ENCODE measurements at places on chromosomes 6 and 20.
A peak's percentile ranks its signal among the peaks of the same experiment; 100 is the strongest.

- DNase-seq, result no peak
Measured at GRCh38 chr20:10061641-10062040, 26.9 kb downstream of the ANKEF1 start.

- no peak for DNase-seq
Measured at GRCh38 chr6:36691011-36691410, 6.6 kb upstream of the RAB44 start.

DNA sequence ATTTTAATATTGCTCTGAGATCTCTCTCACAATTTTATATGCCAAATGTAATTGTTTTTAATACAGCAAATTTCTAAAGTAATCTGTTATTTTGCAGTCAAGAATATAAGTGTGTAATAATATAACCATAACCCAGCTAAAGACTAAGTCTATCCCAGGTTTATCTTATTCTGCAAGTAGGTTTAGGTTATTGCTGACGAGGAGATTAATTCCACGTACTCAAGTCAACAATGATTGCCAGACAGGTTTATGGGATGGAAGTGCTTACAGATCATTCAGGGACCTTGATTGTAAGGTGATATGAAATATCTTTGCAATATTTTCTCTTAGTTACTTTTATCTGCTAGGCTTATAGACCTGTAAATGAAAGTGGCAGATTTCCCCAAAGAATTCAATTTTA, 698.3 kb downstream of the HDGFL1 start:
- DNase-seq, result no peak

- DNase-seq, result peak; percentile 57
Measured at GRCh38 chr6:158793432-158793831, 25.7 kb downstream of the EZR start.

- no peak for DNase-seq
Measured at GRCh38 chr6:9937031-9937763, 477.7 kb downstream of the TFAP2A start.

GRCh38 chr20:32277361-32278198, at the start of gene KIF3B:
Gene KIF3B, plus strand, starts transcription at chr20:32277651. Its CDS starts 32,127 bp downstream, at chr20:32309778.
- peak; percentile 89 for DNase-seq

- DNase-seq, result no peak
Measured at GRCh38 chr6:52537001-52537753, 39.7 kb downstream of the TRAM2 start.

- no peak for DNase-seq
Measured at GRCh38 chr20:22303523-22303922, 280.8 kb downstream of the FOXA2 start.

- DNase-seq, result no peak
Measured at GRCh38 chr6:29679962-29680361, 990 bp downstream of the ZFP57 start.

- no peak for DNase-seq
Measured at GRCh38 chr6:156791320-156791850, 14.2 kb downstream of the ARID1B start.

DNA sequence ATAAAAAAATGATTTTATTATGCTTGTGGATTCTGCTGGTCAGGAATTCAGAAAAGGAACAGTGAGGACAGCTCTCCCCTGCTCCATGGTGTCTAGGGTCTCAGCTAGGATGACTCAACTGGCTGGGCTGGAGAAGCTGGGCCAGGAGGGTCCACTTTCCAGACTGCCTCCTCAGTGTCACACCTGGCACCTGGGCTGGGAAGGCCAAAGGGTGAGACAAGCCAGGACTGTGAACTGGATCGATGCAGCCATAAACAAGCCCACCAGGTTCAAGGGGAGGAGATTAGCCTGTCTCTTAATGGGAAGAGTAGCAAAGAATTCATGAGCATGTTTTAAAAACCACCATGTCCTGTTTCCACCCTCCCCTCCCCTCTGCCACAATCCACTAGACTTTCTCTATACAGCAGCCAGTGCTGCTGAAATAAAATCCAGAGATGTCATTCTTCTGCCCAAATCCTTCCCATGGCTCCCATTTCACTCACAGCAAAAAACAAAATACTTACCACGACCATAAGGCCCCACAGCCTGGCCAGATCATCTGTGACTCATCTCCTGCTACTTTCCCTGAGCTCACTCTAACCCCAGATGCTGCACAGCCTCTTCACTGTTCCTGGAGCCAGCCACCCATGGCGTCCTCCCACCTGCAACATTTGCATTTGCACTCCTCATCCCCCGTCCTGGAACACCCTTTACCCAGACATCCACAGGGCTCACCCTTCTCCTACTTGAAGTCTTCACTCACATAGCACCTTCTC, 13.8 kb downstream of the SPTLC3 start:
- no peak for DNase-seq

GRCh38 chr6:127484212-127484863, 25.1 kb upstream of the KIAA0408 start:
- DNase-seq, result no peak

GRCh38 chr6:150081702-150082101, 12.8 kb upstream of the ULBP3 start:
- DNase-seq, result no peak

GRCh38 chr6:129929433-129929832, 68.3 kb upstream of the TMEM244 start:
- no peak for DNase-seq

- DNase-seq, result no peak
Measured at GRCh38 chr6:158536891-158537798, 22.7 kb upstream of the TMEM181 start.

- DNase-seq, result no peak
Measured at GRCh38 chr20:31987744-31988143, 19.8 kb downstream of the XKR7 start.

- DNase-seq, result no peak
Measured at GRCh38 chr20:1328680-1329330, at the start of gene SDCBP2. Gene SDCBP2, minus strand, starts transcription at chr20:1329139. Its CDS starts 8,723 bp downstream, at chr20:1320416.

DNA sequence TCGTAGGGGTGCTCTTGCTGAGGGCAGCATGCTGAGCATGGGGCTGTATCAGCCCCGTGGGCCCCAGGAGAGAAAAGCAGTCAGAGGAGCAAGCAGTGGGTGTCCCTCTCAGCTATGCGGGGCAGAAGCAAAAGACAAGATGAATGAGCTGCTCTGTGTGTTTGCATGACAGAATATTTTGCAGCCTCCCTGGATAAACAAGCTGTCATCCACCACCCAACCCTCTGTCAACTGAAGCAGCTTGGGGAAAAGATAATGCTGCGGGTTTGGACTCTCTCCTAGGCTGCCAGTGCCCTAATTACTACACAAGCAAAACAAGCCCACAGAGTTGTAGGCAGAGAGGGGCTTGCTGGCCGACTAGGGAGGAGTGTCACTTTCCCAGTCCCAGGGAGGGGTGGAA, 82.3 kb upstream of the PTPRT start:
- no peak for DNase-seq

GRCh38 chr6:108452711-108453195, 108.0 kb upstream of the FOXO3 start:
- no peak for DNase-seq

- DNase-seq, result no peak
Measured at GRCh38 chr20:19756761-19757486, 1.1 kb upstream of the RIN2 start.

- no peak for DNase-seq
Measured at GRCh38 chr20:62030834-62031434, 34.7 kb downstream of the TAF4 start.

GRCh38 chr6:121971931-121972335, 427.5 kb upstream of the HSF2 start:
- no peak for DNase-seq

- DNase-seq, result peak; percentile 51
Measured at GRCh38 chr6:23446469-23446967, 679.5 kb upstream of the NRSN1 start.

DNA sequence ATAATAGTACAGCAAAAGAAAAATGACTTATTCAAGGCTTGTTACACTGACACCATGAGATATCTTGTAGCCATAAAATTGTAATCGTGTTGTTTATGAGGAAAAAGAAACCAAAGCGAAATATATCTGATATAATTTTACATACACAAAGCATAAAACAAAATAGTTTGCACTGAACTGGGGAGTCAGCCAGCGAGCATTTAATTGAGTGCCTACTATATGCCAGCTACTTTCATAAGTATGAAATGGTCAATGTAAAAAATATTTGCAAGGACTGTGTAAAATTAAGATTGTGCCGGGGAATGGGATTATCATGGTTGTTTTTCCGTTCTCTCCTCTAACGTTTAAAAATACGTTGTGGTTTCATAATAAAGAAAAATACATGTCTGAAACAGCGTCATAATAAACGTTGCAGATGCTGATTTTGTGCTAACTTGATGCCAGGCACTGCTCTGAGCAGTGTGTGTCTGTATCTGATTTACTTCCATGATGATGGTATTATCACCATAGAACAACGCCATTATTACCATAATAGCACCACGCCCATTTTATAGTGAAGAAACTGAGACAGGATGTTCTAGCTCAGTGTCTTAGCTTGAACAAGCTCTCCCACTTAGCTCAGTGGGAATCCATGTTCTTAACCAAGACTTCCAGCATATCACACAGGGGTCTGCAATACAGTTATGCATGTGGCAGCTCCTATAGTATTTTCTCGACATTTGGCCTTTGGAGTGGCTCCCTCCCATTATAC, 144.6 kb downstream of the BCAS1 start:
- no peak for DNase-seq

DNA sequence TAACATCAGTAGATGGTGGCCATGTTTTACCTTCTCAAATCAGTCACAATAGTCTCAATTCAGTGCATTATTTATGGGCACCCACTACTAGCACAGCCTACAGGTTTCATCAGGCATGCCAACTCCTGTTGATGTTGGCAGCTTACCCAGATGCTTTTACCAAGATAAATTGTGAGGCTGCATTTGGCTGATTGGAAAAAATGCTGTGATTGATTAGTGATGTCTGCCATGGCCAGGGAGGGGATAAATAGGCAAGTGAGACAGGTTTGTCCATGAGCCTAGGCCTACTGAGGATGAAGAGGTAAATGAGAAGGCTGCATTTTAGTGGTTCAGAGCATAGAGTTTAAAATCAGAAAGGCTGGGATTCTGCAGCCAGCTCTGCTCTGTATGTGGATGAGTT, 227.1 kb downstream of the NFATC2 start:
- no peak for DNase-seq

DNA sequence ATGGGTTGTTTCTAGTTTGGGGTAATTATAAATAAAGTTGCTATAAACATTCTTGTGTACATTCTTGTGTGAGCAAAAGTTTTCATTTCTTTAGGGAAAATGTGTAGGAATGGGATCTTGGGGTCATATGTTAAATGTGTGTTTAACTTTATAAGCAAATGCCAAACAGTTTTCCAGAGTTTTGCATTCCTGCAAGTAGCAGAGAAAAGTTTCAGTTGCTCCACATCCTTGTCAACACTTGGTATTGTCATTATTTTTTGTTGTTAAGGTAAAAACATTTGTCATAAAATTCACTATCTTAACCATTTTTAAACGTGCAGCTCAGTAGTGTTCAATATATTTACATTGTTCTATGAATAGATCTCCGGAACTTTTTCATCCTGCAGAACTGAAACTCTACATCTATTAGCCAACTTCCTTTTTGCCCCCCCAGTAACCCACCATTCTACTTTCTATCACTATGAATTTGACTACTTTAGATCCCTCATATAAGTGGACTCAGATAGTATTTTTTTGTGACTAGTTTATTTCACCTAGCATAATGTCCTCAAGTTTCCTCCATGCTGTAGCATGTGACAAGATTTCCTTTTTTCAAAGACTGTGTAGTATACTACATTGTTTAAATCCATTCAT, 48.4 kb downstream of the PHACTR2 start:
- DNase-seq, result no peak

- no peak for DNase-seq
Measured at GRCh38 chr6:118913161-118913560, 19.2 kb downstream of the ASF1A start.

DNA sequence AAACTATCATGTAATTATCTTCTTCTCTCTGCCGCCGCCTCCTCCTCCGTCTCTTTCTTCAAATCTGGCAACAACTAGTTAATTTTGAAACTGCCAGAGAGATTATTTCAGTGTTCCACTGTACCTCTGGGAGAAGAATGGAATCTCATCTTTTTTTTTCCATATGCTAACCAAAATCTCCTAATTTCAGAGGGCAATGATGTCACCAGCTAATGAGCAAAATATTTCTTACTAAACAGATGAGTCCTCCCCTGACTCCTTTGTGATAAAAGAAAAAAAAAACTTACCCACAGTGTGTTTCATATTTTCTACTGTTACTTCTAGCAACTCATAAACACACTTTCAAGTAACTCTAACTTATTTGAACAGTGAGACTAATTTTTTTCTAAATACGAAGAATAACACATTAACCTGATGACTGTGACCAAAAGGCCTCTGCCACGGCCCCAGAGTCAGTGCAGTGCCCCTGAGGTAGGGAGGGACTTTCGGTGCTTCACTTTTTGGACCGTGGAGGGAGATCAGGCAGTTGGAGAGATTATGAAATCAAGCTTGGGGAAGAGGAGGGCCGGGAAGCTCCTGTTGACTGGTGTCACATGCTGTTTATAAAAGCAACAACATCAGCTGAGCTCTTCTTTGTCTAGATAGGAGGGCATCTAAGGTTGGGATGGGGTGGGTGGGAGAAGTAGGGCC, 159.6 kb downstream of the SASH1 start:
- DNase-seq, result no peak

GRCh38 chr6:43742931-43743632, 26.9 kb upstream of the VEGFA start:
- DNase-seq, result no peak

DNA sequence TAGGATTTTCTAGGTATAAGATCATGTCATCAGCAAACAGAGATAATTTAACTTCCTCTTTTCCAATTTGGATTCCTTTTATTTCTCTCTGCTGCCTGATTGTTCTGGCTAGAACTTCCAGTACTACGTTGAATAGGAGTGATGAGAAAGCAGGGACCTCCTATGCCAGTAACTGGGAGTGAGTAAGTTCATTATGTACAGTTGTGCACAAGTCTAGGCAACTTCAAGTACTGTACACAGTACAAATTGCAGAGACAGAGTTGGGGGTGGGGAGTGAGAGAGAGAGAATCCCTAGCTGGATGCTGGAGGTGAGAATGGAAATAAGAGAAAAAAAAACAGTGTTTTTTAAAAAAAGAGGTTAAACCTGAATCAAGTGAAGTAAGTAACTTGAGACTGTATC, 210.2 kb downstream of the MMUT start:
- DNase-seq, result no peak

GRCh38 chr20:46709459-46710152, at the start of gene SLC2A10:
Gene SLC2A10, plus strand, starts transcription at chr20:46709649. Its CDS starts 88 bp downstream, at chr20:46709737.
- no peak for DNase-seq

DNA sequence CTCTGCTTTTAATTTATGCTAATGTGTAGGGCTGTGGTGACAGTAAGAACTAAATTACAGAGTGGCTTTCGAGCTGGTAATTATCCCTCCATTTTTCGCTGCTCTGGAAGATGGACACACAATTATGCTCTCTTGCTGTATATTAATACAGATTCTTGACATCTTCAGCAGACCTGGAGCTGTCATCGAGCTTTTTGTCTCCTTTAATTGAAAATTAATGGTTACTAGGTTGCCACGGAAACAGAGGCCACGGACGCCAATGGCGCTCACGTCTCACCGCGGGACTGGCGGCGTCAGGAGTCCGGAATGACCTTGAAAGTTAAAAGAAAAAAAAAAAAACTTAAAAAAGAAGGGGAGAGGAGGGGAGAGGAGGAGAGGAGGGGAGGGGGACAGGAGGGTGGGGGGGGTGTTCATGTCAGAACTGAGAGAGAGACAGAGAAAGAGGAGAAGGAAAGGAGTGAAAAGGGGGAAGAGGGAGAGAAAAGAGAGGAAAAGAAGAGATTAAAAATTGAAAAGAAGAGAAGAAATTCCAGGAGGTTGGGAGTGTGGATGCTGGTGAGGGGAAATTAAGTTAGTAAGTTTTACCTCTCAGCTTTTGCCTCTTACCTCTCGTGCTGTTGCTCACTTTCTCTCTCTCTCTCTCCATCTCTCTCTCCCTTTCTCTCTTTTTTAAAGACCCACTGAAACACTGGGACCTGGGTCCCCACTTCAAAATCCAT, 22.1 kb upstream of the FOXP4 start:
- no peak for DNase-seq

- no peak for DNase-seq
Measured at GRCh38 chr6:383856-384255, 7.7 kb upstream of the IRF4 start.

All from NCI-H460 (cell line).